GM23338 (cell line): ENCODE measurements at places on chromosomes 11 and 22. TPM values are rescaled to one million over a fixed set of nuclear protein-coding genes. Genes with fewer than 3 reads are reported as not detected.

DEPDC7 gene
- total RNA-seq = 10.9 and 15.3 TPM in 2 replicates

OR52N4 gene
- total RNA-seq = 0.27 TPM in 1 of 2 replicates, not detected in the other

MCAT gene
- total RNA-seq = 12.3 and 16.9 TPM in 2 replicates

SCN4B gene
- total RNA-seq = 1.7 and 3.0 TPM in 2 replicates

CYP2D6 gene
- total RNA-seq = 0.27 and 1.3 TPM in 2 replicates

AGBL2 gene
- total RNA-seq = 1.6 and 5.6 TPM in 2 replicates
